ENCODE measurements at places on chromosomes 16 and 17.

- DNase-seq: no peak
These were observed 230.5 kb downstream of the SEC14L1 start for GRCh38 chr17:77371117-77371887.

GRCh38 chr17:44990994-44991393 is 22.9 kb upstream of the C1QL1 start:
- no peak for DNase-seq

DNA sequence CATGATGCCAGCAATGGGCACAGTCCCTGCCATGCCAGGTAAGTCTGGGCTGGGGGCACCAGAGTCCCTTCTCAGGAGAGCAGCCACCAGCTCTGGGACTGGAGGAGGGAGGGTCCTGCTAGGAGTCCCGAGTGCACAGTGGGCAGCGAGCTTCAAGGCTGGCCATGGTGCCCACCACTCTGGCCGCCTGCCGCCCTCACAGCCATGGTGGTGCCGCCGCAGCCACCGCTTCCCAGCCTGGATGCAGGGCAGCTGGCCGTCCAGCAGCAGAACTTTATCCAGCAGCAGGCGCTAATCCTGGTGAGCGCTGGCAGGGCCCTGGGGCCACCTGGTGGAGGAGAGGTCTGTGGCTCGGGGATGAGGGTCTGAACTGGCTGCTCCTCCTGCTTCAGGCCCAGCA is 17.9 kb upstream of the SMIM5 start:
- peak; percentile 70 for DNase-seq

DNA sequence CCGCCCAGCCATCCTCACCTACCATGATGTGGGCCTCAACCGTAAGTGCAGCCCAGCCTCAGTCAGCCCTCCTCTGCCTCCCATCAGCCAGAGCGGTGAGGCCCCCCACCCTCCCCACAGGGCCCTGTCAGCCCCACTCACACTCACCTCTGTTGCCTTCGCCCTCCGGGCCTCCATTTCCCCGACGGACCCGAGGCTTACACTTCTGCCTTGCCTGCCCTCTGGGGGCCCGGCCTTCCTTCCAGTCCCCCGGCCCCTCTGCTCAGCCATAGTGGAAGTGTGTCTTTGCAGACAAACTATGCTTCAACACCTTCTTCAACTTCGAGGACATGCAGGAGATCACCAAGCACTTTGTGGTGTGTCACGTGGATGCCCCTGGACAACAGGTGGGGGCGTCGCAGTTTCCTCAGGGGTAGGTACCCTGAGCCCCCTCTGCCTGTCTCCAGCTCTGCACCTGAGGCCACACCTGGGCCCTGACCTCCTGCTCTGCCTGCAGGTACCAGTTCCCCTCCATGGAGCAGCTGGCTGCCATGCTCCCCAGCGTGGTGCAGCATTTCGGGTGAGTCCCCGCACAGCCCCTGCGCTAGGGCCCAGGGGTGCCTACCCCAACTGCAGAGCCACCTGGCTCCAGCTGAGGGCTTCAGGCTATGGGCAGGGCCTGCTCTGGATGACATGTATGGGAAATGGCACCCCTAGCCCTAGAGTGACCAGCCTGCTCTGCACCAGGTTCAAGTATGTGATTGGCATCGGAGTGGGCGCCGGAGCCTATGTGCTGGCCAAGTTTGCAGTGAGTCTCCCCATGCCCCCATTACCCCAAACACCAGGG is 4.1 kb downstream of the NDRG4 start:
- DNase-seq: no peak

DNA sequence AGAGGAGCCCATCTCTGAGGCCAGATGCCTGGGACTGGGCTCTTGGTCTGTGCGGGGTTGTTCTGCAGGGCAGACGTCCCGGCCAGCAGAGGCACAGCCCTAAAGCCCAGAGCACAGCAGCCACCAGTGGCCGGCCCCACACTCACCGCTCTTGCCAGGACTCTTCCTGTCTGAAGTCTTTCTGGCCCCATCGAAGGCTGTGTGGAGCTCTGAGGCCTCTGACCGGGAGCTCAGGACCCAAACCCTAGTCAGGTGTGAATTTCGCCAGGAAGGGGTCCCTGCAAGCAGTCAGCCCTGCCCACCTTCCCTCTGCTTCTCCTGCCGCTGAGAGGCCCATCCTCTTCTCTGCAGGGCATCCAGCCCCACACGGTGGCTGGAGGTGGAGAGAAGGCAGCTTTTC is 10.7 kb downstream of the ACSF3 start:
- no peak for DNase-seq

DNA sequence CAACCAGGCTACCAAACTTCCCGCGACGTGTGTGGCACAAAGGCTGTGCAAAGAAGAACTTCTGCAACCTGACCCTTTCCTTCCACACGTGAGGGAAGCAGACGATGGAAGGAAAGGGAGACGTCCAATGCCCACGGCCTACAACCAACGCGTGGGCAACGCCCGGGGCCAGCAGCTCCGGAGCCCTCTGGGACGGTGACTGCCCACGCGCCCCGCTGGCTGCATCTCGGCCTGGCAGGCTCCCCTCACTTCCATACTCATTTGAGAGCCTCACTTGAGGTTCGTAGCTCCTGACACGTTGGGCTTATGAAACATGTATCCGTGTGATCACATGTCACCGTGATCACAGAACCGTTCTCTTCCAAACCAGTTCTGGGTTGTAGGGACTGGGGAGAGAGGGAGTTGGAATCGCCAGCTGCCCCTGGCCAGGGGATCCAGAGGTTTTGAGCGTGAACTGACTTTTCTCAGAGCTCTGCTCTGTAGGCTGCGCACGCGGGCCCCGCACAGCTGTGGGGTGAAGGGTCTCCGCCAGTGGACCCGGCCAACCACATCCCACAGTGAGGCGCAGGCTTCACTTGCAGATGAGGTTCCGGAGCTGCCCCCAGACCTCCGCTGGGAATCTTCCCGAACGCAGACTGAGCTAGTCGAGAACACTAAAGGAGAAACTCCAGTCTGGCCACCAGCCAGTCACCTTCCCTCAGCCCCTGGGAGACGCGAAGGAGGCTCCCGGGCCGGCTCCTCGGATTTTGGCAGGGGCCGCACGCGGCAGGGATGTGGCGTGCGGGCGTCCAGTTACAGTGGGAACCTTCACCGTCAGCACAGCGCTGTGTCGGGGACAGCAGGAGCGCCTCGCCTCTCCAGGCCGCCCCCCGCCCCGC is 1.0 kb downstream of the LMF1 start:
- DNase-seq: no peak

DNA sequence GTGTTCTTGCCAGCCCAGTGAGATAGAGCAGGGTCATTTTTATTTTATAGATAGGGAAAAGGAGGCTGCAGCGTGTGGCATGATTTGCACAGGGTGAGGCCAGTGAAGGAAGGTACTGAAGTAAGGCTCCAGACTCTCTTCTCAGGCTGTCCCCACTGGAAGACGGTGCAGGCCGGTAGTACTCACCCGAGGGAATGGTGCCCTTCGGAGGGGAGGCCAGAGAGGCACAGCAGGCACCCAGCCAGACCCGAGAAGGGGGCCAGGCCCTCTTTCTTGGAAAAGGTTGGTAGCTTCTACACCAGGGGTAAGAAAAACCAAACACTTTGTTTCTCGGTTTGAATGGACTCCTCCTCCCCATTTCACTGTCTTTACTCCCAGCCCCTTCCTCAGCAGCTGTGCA is 288 bp downstream of the ANKRD40CL start:
- no peak for DNase-seq

DNA sequence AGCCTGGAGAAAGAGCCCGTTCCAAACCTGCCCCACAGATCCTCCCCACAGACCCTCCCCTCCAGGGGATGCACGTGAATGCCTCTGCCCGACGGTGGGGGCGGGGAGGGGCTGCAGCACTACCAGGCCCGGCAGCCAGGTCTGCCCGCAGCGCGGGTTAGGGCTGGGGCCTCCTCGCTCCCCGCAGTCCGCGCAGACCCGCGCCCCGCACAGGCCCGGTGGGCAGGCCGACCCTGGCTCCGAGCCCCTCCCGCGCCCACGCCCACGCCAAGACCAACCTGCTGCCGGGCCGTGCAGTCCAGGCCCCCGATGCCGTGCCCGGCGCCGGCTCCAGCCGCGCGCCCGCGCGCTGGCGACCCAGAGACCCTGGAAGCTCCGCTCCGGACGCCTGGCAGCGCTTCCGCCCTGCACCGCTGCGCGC is at the start of gene RPUSD1:
RPUSD1 (minus strand) TSS at position 404 of the 421 bp plus-strand sequence. CDS start 644 bp downstream, outside the sequence.
- DNase-seq: no peak

DNA sequence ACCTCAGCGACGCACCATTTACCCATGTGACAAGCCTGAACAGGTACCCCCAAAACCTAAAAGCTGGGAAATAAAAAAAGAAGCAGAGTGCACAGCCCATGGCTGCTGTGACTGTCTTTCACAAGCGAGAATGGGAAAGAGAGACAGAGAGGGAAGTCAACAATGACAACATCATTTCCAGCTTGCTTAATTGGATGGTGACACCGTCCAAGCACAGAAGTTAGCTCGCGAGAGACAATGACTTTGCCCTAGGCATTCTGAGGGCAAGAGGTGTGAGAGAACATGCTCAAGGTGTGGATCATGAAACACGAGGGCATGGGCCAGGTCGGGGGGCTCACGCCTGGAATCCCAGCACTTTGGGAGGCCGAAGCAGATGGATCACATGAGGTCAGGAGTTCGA is 19.3 kb upstream of the NSMCE1 start:
- DNase-seq: no peak

GRCh38 chr17:57253362-57254065 is 2.8 kb upstream of the MSI2 start:
- DNase-seq: no peak

DNA sequence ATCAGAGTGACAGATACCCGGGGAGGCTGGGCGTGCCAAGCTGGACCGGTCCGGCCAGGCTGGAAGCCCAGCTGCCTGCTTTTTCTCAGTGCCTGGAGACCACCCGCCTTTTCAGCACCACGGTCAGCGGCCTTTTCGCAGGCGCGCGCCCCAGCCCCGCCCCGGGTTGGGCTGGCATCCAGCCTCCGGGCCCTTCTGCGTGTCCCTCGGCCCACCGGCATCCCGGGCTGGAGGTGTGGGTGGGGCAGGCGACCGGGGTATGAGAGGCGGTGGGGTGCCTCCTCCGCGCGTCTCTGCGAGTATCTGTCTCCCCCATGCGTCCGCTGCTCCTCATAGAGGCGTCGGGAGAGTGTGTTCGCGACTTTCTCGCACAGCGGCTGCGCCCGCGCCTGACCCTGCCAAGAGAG is 102.5 kb downstream of the MRM1 start:
- DNase-seq: peak; percentile 91

- DNase-seq: peak; percentile 58
These were observed 288.6 kb upstream of the ELAC2 start for GRCh38 chr17:13306310-13306962.

GRCh38 chr16:85615014-85615851 is 2.1 kb downstream of the GSE1 start:
- DNase-seq: peak; percentile 70

DNA sequence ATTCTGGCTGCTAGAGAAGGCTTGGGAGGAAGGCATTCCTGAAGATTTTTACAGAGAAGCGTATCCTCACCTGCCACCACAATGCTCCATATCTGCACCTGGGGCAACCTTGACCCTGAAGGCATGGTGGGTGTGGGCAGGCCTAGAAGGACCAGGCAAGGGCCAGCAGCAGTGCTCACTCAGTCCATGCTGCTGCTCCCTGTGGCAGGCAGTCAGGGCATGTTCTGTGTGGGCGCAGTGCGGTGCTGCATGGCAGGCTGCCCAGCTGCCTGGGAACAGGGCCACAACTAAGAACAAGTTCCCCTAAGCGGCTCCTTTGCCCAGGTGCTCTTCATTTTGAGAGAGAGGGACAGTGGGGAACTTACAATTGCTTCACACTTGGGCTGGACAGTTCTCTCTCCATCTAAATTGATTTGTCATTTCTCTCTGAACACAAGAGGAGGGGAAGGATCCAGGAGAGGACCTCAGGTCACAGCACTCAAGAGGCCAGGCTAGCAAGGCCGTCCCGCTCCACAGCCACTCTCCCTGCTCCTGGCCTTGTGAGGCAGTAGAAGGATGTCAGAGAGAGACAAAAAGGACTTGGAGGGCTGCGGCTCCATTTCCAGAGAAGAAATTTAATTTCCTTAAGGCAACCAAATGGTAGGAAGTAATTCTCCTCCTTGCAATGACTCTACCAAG is 158.8 kb downstream of the AATF start:
- peak; percentile 53 for DNase-seq

DNA sequence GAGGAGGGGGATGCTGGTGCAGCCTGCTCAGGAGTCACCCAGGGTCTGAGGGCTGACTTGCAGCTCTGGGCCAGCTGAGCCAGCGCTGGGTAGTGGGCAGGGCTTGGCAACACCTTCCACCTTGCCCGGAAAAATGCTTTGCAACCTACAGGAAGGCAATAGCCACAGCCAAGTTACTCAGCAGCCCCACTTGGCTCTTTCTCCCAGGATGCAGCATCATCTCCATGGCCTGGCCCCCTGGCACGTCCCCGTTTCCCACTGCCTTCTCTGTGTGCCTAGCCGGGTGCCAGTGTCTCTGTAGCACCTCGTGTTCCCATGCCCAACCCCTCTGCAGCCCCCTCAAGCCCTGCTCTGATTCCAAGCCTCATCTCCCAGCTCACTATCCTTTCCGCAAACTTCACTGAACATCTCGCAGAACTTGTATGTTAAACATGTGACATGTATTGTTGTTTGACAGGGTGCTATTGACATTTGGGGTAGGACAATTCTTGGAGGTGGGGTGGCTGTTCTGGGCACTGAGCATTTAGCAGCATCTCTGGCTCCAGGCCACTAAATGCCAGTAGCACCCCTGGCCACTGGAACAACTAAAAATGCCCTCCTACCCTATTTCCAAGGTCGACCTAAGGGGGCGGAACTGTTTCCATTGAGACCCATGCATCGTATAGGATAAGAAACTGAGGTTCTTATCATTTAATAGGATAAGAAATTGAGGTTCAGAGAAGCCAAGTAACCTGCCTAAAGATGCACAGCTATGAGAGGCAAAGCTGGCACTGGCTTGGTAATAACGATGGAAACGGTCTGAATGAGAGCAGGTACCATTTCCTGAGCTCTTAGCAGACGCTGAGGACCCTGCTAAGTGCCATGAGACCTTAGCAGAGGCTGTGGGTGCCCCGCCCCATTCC is 12.2 kb downstream of the DEXI start:
- no peak for DNase-seq

Data from H9 (cell line).